ENCODE measurements at places on chromosomes 2 and 18.

DNA sequence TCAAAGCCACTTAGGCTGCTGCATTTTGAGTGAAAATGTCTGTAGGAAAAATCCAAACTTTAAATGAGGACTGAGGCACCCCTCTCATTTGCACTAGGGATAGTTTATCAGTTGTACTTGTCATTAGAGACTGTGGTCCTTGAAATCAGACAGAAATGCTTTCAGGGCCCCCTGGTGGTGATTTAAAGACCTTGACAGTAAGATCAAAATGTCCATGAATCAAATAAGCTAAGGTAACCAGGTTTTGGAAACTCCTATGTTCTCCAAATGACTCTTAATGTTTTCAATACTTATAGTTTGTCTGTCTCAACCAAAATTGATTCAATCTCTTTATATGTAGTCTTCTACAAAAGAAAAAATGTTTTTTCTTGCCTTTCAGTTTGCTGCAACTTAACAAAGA, 28.8 kb upstream of the DDX18 start:
- DNase-seq: peak; percentile 19

DNA sequence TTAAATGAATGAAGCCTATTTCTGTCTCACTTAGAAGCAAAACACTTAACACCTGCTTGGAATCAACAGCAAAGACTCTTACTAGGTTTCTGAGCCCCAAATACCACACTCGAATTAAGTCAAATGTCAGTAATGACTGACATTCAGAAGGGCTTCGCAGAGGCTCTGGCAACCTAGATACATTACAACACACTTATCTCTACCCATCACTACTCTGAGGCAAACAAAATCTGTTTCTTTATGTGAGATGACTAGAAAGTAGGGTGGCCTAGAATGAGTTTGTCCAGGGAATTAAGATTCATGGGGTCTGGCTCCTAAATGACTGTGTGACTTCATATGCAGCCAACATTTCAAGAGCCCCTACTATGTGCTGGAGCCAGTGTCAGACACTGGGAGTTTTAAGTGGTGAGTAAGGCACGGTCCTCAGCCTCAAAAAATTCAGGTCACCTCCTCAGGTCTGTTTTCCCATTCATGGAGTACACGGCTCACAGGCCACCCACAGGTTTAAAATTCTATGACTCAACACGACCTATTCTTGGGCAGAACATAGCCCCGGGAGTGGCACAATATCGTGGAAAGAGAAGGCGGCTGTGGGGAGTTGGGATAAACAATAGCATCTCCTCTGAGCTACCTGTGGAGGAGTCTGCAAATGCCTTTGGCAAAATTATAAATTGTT, 150.3 kb upstream of the ZFP36L2 start:
- DNase-seq: no peak

- DNase-seq: no peak
These were observed 229.9 kb upstream of the HDAC4 start for GRCh38 chr2:239630618-239631286.

GRCh38 chr2:60439219-60439974, 114.1 kb downstream of the BCL11A start:
- DNase-seq: no peak

GRCh38 chr18:906416-907114, 1.9 kb downstream of the ADCYAP1 start:
- no peak for DNase-seq

DNA sequence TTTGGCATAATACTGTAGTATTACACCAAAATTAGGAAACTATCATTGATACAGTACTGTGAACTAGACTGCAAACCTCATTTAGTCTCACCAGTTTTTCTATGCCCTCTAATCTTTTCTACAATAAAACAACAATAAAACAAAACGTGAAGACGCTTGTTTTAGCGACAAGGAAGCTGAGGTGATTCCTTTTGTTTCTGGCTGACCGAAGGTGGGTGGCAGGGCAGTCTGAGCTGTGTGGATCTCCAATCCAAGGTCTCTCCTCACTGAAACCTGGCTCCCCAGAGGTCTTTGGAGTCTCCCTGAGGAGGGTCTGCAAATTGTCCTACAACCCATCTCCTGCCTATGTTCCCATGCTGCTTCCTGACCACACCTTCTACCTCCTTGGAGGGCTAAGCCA, 59.3 kb downstream of the ARMC9 start:
- DNase-seq: no peak

- DNase-seq: no peak
These were observed 357.4 kb downstream of the RND3 start for GRCh38 chr2:150129921-150130575.

GRCh38 chr2:76501641-76502040, 790.9 kb upstream of the GCFC2 start:
- DNase-seq: no peak

DNA sequence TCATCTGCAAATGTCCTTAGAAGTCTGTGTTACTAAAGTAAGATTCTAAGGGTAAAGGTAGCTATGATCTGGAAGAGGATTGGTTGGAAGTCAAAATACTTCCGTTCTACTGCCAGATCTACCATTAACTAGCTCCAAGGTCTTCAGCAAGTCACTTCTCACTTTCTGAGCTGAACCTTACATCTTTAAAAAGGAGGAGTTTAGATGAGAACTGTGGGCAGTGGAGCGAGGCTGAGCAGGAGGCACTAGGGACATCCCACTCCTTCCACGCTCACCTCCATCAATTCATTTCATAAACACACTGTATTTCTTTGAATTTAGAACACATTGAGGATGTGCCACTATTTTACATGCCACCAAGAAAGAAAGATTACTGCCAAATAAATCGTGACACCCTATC, 143.0 kb downstream of the ABCA12 start:
- no peak for DNase-seq
